CD14-positive monocyte (primary cell): ENCODE measurements at places on chromosomes 4 and X. TPM values are rescaled to one million over a fixed set of nuclear protein-coding genes. Genes with fewer than 3 reads are reported as not detected.

INTU gene
- under 0.01 and 0.17 TPM in 2 replicates for polyA plus RNA-seq

DNA sequence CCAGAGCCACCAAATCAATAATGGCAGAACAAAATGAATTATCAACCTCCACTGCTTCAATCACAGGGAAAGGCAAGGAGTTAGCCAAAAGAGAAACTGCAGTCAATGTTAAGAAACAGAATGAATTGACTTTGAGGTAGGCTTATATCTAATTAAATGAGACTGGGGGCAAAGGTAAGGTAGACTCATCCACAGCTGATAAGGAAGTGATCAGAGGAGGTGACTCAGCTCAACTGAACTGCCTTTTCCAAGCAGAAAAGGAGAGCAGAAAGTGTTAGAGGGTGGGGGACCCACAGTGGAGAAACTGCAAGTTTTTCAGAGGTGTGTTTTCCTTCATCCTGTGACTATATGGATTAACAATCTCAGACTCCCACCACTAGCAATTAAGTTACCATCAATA is 345.8 kb upstream of the PPARGC1A start:
- H3K4me1 ChIP-seq = no peaks in the 10 kb centered on the region
- H3K27ac ChIP-seq = no peak overlapping the region
- no peaks in the 10 kb centered on the region for H3K27me3 ChIP-seq
- no peaks in the 10 kb centered on the region for H3K36me3 ChIP-seq
- DNase-seq = no peak

- no peak for DNase-seq
- no peaks in the 10 kb centered on the region for H3K27me3 ChIP-seq
- H3K36me3 ChIP-seq = no peaks in the 10 kb centered on the region
- no peak overlapping the region for H3K27ac ChIP-seq
- H3K4me1 ChIP-seq = no peaks in the 10 kb centered on the region
- no peak overlapping the region for H3K4me3 ChIP-seq
Observed at GRCh38 chr4:7472442-7473013, 37.8 kb upstream of the PSAPL1 start.

DNA sequence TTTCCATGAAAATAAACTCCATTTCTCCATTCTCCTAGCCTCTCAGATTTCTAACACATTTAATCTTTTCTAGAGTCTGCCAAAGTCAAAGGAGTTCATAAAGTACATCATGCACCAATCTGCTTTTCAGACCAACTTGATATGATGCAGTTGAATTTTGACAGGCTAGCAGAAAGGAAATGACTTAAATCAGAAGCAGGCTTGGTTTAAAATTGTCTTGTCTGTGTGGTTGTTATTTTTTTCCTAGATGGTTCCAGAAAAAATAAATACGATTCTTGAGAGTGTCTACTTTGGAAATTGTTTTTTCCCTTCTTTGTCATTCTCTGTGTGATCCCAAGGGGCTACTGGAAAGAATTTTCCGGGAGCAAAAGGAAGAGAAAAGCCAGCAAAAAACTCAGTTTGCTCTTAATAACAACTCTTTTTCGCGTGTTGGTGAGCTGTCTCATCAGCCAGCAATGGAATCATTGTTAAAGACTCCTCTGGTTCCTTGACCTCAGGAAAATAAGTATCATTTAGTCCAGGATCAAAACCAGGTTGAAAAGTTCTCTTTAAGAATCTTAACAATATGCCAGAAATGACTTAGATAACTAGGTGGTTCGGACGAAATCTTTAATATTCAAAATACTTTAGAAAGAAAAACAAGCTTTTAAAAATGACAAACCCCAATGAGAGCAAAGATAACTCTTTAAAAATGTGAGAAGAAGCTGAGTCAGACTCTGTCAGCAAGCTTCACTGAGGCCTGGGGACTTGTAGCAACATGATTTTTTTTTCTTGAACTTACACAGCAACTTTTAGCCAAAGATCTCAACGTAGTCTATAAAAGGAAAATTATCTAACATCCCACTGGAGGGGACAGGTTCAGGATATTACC is 49.7 kb upstream of the GAB1 start:
- H3K27me3 ChIP-seq = no peaks in the 10 kb centered on the region
- H3K4me1 ChIP-seq = no peaks in the 10 kb centered on the region
- no peak overlapping the region for H3K27ac ChIP-seq
- DNase-seq = no peak

GRCh38 chrX:103616676-103617186 is 9.0 kb downstream of the TCEAL3 start:
- no peak overlapping the region for H3K27ac ChIP-seq
- H3K27me3 ChIP-seq = no peaks in the 10 kb centered on the region
- no peaks in the 10 kb centered on the region for H3K4me1 ChIP-seq
- no peaks in the 10 kb centered on the region for H3K36me3 ChIP-seq
- no peak overlapping the region for H3K4me3 ChIP-seq

- H3K27ac ChIP-seq = no peak overlapping the region
- DNase-seq = no peak
- H3K36me3 ChIP-seq = no peaks in the 10 kb centered on the region
- no peaks in the 10 kb centered on the region for H3K4me1 ChIP-seq
Observed at GRCh38 chrX:107576841-107577240, 51.5 kb upstream of the PRPS1 start.
